AG08395 (cell line): ENCODE measurements at places on chromosomes 6 and 20.

- no peak for DNase-seq
These were observed 545.4 kb upstream of the FLRT3 start for GRCh38 chr20:14882846-14883245.

- DNase-seq = peak; percentile 52
These were observed 86.0 kb upstream of the SLC2A12 start for GRCh38 chr6:134138226-134138975.

- peak; percentile 64 for DNase-seq
These were observed 7.8 kb downstream of the ADA start for GRCh38 chr20:44643596-44644229.

DNA sequence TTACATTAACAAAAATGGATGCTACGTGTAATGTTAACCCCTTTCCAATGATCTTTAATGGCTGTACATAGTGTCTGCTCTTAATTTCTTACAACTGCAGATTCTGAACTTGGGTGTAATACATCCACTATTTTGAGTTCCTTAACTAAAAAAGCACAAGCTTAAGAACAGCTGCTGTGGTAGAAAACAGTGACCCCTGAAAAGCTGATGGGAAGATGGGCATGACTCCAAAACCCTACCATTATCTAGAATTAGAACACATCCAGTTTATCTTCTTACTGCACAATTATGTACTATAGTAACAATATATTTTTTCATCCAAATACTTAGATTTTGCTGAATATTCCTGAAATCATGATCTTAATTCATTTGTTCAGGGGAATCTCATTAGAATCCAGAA lies 49.3 kb downstream of the LYRM4 start:
- no peak for DNase-seq

- DNase-seq = no peak
These were observed 358.3 kb downstream of the PAX1 start for GRCh38 chr20:22063753-22064152.

GRCh38 chr20:62580052-62580451 lies 62.3 kb upstream of the SLCO4A1 start:
- DNase-seq = no peak

DNA sequence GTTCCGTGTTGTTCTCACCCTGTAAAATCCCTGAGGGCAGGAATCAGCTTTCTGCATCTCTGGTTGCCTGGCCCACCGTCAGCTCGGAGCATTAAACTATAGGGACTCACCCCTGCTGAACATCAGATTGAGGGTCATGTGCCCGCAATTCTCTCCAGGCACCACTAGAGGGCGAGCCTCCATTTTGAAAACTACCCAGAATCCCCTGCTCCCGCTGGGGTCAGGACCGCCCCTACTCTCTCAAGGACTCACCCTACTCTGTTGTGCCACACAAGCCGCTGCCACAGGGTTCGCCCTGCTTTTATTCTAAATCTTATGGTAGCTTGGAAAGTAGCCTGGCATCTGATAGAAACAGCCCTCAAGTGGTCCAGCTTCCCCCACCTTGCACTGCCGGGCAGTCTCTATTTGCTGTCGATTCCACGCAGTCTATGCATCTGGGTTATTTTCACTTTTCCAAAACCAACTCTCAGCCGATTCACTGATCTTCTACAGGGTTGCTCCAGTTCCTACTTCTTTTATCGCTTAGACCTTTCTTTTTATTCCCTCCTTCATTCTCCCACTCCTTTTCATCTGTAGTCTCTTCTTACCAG lies 244.1 kb upstream of the QKI start:
- no peak for DNase-seq

DNA sequence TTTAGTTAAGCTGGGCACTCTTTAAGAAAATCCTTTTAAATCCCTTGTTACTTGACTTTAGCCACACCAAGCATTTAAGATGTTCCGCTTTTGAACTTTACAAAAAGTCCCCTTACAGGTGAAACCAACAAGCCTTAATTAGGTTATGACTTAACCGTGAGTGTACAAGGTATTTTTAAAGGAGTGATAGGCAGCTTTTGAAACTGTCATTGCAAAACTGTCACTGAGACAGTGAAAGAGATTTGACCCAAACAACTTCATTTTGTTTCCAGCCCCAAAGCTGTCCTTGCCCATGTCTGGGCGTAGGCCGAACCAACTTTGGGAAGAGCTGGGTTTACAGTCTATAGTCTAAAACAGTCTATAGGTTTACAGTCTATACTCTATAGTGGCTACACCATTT lies 305.4 kb downstream of the FARS2 start:
- DNase-seq = no peak

DNA sequence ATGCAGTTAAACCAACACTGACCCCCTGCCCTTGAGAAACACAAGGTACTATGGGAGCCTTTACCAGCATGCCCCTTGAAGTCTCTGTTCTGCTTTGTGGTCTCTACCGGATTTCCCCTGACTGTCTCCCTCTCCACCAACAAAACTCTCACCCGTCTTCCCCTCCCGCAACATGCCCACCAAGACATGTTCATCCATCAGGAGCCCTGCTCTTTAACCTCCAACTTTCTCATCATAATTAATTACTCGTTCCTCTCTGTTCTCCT lies 1.1 kb downstream of the ZNF165 start:
- no peak for DNase-seq

DNA sequence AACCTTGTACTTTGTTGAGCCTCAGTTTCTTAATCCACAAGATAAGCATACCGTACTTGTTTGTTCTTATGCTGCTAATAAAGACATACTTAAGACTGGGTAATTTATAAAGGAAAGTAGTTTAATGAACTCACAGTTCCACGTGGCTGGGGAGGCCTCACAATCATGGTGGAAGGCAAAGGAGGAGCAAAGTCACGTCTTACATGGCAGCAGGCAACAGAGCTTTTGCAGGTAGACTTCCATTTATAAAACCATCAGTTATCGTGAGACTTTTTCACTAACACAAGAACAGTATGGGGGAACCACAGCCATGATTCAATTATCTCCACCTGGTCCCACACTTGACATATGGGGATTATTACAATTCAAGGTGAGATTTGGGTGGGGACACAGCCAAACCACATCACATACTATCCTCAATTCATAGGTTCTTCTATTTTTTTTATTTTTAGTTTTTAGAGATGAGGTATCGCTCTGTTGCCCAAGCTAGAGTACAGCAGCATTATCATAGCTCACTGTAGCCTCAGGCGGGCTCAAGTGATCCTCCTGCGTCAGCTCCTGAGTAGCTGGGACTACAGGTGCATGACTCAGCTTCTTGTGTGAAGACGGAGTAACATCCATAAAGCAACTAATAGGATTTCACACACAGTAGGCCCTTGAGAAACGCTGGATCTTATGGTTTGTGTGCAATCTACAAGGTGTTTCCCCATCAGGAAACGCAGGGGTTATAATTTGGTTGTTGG lies 76.7 kb upstream of the IYD start:
- DNase-seq = no peak

- no peak for DNase-seq
These were observed 176.7 kb downstream of the REV3L start for GRCh38 chr6:111306104-111306888.

- DNase-seq = peak; percentile 79
These were observed 156.0 kb downstream of the CEBPB start for GRCh38 chr20:50346374-50347283.

- DNase-seq = no peak
These were observed 77.8 kb downstream of the BMP7 start for GRCh38 chr20:57188576-57189079.

DNA sequence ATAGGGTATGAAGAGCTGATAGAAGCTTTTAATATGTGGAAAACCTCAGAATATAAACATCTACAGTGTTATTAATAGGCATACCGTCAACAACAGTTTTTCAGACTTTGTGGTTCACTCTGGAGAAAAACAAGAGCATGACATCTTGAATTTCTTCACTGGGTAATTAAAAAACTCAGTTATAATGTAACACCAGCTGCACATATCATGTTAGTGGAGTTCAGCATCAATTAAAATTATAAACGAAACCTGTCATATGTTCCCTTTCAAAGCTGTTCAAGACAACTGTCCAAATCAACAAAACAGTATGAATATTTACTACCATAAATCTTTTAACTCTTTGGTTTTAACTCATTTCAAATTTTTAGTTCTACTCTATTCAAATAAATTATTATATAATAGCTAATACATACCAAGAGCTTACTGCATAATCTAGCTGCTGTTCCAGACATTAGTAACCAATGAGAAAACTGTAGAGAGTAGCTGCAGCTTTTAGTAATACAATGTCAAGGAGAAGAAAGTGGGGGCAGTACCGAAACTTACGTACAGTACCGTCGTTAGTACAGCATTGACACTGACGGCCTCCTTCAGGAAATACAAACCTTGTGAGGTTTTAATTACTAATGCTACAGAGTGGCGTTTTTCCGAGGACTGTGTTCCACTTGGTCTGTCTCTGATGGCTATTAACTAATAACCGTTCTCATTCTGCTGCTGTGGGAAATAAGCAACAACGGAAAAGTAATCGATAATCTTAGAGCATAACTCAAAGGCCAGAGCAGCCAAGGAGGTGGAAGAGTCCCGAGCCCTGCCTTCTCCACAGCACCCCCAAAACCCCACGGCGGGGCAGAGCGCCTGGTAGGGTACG lies 532 bp upstream of the PM20D2 start:
- no peak for DNase-seq

- DNase-seq = no peak
These were observed 18.6 kb downstream of the FARS2 start for GRCh38 chr6:5279891-5280338.

DNA sequence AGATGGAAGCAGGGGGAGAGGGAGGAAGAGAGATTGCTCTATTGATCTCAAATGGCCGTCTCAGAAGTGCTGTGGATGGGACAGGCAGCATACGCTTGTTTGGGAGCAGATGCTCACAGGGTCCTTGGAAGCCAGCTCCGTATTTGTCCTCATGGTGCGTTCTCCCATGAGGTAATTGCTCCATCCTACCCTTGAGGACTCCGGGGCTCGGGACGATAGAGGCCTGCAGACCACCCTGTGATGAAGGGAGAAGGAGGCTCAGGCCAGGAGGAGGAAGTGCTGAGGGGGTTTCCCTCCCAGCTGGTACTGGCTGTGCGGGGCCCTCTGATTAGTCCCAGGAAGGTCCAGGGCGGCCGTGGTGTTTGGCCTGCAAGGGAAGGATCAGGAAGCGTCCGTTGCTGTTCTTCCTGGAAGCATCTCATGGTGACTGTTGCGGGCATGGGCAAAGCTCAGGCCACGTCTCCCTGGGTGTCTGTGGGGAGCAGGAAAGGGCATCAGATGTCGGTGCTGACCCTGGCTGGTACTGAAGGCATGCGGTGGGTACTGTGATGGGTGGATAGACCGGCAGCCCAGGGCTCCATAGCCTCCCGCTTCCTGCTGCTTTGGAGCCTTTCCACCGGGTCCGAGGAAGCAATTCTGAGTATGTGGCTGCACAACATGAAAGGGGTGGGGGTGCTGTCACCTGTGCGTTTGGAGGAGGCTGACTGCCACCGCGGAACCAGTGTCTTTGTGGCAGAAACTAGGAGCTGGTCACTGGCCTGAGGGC lies 158.3 kb downstream of the SYCP2 start:
- DNase-seq = no peak

GRCh38 chr6:43809417-43810305 lies 39.6 kb downstream of the VEGFA start:
- DNase-seq = no peak

- no peak for DNase-seq
These were observed 11.7 kb downstream of the RAB22A start for GRCh38 chr20:58321205-58321604.

DNA sequence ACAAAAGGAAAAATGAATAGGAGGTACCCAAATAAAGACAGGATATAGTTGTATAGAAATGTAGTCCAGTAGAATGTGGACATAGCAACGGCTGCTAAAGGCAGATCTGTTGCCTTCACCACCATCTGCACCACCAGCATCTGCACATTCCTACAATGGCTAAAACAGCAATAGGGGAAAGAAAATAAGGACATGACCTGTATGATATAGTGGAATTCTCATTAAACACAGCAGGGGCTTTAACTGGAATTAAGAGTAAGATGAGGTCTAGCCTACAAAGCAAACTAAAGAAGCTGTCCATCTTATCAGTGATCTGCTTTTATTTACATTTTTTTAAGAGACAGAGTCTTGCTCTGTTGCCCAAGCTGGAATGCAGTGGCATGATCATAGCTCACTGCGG lies 26.8 kb upstream of the SCAF8 start:
- no peak for DNase-seq

GRCh38 chr6:53879608-53880007 lies 84.8 kb downstream of the LRRC1 start:
- DNase-seq = no peak

GRCh38 chr6:82178077-82178758 lies 69.3 kb downstream of the IBTK start:
- DNase-seq = peak; percentile 41

DNA sequence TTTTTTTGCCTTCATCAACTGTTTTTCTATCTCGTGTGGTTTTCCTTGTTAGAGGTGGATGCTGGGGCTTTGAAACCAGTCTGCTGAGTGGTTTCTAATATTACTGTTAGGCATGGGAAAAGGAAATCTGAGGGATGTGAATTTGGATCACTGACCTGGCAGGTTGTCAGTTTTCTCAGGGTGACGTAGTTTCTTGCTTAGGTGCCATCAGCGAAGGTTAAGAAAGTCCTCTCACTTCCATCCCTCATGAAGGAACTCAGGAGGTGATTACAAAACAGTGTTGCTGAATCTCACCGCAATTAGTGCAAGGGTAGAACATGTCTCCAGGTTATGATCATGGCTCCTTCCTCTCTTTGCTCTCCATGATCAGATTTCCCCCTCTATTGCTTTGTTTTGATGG lies 135.9 kb downstream of the SOX4 start:
- DNase-seq = no peak

DNA sequence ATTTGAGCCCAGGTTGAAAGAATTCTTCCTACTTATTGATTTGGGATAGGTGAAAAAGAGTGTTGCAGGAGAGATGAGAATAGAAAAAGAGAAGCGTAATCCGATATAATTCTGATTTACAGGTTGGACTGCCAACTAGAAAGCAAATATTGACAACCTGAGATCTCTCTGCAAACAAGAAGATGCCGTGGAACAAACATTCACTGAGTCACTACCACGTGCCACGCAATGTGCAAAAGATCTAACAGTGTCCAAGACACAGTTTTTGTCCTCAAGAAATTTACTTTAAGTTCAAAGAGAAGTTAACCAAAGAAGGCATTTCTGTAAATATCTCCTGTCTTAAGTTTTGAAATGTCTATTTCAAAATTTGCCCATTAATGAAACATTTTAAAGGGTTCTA lies 578.0 kb upstream of the ARID1B start:
- no peak for DNase-seq

DNA sequence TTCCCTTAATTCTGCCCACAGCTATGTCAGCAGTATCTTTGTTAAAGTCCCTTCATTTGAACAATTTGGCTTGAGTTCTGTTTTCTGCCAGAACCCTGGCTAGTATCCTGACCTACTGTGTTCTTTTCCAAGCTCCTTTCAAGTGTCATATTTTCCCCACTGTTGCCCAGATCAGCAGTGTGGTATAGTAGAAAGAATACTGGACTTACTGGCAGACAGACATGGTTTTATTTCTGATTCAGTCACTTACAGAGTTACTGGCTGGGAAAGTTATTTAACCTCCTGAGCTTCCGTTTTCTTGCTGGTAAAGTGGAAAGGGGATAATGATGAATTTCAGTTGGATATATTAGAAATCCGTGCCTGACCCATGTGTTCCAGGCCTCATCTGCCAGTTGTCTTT lies 39.8 kb upstream of the RAB23 start:
- no peak for DNase-seq

- peak; percentile 29 for DNase-seq
These were observed 258.1 kb downstream of the CLIC5 start for GRCh38 chr6:45757443-45758130.

- DNase-seq = no peak
These were observed 344.5 kb downstream of the KIF16B start for GRCh38 chr20:16228722-16229121.

GRCh38 chr6:158831571-158831970 lies 12.4 kb upstream of the EZR start:
- no peak for DNase-seq

- peak; percentile 75 for DNase-seq
These were observed 46.8 kb downstream of the PYGB start for GRCh38 chr20:25294459-25295385.
